CD4-positive, alpha-beta T cell treated with Interferon gamma for 1 hour (primary cell): ENCODE measurements at places on chromosomes 7 and 10.

DNA sequence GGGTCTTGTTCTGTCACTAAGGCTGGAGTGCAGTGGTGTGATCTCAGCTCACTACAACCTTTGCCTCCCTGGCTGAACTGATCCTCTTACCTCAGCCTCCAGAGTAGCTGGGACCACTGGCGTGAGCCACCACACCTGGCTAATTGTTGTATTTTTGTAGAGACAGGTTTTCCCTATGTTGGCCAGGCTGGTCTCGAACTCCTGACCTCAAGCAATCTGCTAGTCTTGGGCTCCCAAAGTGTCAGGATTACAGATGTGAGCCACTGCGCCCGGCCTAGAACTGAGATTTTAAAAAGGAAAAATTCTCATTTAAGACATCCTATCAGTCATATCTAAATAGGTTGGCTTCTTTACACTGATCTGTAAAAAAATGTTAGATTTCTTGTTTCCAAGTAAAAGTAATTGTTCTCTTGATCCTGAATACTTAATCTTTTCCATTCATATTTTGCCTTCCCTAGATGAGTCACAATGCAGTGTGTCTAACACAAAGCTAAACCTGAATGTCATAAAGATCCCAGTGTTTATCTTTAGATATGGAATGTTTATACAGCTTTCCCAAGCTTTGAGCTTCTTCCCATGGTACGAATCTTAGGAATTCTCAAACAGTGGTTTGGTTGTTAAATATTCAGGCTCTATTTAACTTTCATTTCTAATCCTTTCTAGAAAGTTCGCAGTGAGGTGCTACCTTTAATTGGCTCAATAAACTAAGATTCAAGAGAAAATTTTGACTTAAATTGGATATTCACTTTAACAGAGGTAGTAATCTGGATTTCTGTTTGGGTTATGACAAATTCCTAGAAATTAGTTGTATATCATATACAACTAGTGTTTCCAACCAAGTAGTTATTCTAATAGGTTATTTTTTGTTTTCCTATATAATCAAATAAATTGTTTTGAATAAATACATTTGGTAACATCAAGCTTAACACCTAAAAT is 12.1 kb upstream of the LAMB1 start:
- DNase-seq: no peak

GRCh38 chr7:90853205-90853604 is 257.1 kb downstream of the CDK14 start:
- no peak for DNase-seq

GRCh38 chr7:79489371-79489770 is 35.9 kb upstream of the MAGI2 start:
- DNase-seq: no peak

GRCh38 chr7:47317487-47317886 is 264.4 kb downstream of the TNS3 start:
- no peak for DNase-seq

DNA sequence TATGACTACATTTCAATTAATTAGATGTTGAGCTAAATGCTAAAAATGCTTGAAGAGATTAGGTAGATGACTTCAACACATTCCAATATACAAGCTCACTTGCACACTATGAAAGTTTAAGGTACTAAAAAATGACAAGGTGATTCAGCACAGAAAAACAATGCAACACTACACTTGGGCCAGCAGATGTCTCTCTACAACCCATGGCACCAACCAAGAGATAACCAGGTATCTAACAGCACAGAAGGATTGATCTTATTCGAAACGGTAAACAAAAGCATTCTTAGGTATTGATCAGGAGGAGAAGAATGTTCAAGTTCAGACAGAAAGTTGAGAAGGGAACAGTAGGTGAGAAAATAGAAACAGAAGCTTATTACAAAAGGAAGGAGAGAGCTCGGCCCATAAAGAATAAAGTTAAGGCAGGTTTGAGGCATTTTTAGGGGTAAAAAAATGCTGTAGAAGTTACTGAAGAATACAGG is 248.2 kb upstream of the KLF14 start:
- DNase-seq: peak; percentile 45

DNA sequence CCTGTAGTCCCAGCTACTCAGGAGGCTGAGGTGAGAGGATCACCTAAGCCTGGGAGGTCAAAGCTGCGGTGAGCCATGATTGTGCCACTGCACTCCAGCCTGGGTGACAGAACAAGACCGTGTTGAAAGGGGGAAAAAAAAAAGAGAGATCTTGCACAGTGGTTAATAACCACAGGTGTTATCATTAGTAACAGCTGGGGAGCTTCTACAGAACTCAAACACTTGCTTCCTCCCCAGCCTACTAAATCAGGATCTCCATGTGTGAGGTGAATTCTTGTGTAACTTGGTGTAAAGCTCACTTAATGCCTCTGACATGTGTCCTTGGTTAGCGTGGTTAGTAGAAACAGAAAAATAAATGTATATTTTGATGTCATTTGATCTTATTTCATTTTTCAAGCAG is 43.9 kb upstream of the BMS1 start:
- no peak for DNase-seq

GRCh38 chr7:23712368-23713284 is 2.6 kb downstream of the STK31 start:
- no peak for DNase-seq

GRCh38 chr10:80739963-80740715 is 202.4 kb downstream of the SH2D4B start:
- DNase-seq: no peak

DNA sequence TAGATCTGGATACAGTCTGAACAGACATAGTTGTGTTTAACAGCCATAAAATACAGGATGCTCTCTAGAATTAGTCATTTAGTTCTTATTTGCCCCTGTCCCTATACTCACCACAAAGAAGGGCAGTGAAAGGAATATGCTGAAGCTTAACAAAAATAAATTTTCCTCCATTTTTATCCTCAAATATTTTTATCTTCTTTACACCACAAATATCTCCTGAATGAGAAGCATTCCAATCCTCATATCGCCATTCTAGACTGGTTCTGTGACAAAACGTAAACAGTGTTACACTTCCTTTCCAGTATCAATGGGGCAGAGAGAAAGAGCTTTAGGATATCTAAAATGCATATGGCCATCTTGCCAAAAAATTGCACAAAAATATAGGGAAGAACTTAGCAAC is 1.6 kb downstream of the OR9A2 start:
- no peak for DNase-seq

- no peak for DNase-seq
Measured at GRCh38 chr7:29587195-29587808, 23.7 kb downstream of the PRR15 start.

DNA sequence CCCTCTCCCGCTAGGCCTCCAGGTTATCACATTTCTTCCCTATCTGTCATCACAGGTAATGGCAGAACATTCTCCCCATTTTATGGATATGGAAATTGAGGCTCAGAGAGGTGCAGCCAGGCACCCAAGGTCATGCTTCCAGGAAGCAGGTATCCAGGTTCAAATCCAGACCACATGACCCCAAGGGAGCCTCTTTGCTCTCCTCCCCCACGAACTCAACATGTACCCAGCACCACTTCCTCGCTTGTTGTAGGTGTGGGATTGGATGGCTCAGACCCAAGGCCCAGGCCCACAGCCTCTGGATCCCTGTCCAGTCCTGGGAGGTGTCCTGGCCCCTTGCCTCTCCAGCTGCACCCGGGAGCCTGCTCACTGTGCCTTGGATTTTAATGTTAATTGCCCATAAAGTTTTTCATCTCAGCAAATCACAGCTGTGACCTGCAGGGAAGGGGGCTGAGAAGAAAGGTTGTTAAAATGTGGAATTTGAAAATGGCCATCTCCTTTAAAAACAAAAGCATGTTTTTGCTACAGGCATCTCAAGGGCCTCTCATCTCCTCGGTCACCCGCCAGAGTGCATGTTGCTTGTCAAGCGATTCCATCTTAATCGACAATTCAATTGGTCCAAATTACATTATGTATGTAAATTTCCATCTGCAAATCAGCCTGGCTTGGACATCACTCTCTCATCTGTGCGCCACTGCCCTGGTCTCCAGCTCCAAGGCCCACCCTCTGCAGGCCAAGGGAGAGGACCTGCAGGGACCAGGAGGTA is 205.4 kb upstream of the ZMIZ1 start:
- DNase-seq: no peak

DNA sequence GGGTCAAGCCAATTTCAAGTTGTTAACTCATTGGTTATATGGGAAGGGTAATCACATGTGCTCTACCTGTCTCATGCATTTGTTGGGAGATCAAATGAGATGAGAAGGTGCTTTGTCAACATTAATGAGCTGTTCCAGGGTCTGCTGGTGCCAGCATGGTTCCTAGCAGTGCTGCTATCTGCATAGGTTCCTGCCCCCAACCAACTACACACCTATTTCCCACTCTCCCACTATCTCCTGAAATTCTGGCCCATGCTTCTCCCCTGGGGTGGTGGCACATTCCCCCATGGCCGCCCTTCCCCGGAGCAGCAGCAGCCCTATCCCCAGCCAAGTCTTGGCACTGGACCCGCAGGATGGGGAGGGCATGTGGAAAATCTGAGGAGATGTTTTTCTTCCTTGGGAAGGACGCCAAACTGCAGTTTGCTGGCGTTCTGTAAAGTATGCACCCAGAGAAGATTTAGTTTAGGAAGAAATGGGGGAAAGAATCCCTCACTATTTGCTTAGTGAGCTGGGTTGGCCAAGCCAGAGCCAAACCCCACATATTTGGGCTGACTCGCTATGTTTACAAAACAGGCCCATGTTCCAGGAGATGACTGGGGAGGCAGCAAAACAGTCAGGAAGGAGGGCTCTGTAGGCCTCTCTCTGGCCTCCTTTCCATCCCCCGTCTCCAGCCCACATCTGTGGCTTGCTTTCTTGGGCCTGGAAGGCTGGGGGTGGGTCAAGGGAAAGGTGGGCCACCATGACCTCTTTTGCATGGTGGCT is 42.5 kb downstream of the PPP1R3C start:
- DNase-seq: no peak

DNA sequence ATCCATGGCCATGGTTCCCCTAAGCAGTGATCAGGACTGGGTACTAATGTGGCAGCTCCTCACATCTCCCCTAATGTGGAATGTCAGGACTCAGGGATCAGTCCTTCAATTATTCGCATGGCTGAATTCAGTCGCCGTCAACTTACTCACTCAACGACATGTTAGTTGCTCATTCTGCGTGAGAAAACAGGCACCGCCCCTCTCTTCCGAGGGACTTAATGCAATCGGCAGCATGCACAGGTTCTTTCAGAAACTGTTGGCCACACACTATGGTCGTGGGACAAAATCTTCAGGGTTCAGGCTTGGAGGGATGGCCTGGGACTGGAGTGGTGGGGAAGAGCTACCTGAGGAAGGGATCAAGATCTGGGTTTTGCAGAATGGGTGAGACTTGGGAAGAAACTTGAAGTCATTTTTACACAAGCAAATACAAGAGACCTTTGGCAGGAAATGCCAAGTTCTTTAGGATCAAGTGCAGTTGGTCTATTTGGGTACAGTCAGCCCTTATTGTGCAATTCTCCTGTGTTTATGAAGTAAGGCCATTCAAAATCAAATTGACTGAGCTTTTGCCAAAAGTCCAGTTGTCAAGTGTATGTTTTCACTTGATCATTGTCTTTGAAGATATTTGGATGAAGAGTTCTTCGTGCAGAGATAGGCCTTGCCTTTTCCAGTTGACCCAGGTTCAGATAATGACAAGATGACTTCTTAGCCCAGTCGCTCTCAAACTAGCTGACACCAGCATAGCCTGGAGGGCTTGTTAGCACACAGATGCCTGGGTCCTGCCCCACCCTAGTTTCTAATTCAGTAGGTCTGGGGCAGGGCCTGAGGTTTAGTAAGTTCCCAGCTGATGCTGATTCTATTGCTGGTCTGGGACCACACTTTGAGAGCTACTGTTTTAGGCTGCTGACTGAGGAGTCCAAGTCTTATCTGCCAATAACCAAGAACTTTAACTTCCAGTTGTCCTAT is 48.5 kb downstream of the LRRC18 start:
- no peak for DNase-seq

GRCh38 chr7:74430961-74431466 is 22.7 kb upstream of the GTF2IRD1 start:
- no peak for DNase-seq

- no peak for DNase-seq
Measured at GRCh38 chr10:90227217-90227656, 525.8 kb downstream of the KIF20B start.

- no peak for DNase-seq
Measured at GRCh38 chr10:56991591-56992069, 630.6 kb upstream of the ZWINT start.

DNA sequence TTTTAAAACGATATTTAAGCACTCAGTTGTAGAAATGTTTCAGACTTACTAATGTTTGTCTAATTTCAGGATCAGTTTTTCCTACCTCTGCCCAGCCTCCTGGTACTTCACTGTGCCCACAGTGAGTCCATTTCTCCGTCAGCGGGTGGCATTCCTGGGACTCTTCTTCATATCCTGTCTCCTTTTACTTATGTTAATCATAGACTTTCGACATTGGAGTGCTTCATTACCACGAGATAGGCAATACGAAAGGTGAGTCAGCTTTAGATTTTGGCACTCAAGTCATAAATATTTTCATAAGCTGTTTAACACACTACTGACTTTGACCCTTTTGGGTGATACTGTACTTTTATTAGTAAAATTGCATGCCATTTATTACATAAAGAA is 2.1 kb downstream of the ENTPD7 start:
- no peak for DNase-seq

- no peak for DNase-seq
Measured at GRCh38 chr10:11789306-11789705, 33.9 kb upstream of the PROSER2 start.

DNA sequence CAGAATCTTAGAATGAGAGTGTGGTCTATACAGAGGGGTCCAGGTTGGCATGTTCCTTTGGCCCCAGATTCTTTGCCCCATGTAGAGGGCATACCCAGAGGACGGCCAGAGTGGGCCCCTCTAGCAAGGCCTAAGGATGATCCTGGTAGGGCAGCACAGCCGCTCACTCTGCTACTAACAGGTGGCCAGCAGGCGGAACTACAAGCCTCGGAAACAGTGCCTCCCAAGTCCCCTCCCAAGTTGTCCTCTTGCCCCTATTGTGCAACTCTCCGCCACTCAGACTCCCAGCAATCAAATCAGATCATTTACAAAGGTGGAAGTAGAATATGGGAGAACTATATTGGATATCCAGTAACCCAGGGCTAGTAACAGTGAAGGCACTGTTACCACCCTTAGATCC is 107.4 kb downstream of the STRA8 start:
- no peak for DNase-seq

DNA sequence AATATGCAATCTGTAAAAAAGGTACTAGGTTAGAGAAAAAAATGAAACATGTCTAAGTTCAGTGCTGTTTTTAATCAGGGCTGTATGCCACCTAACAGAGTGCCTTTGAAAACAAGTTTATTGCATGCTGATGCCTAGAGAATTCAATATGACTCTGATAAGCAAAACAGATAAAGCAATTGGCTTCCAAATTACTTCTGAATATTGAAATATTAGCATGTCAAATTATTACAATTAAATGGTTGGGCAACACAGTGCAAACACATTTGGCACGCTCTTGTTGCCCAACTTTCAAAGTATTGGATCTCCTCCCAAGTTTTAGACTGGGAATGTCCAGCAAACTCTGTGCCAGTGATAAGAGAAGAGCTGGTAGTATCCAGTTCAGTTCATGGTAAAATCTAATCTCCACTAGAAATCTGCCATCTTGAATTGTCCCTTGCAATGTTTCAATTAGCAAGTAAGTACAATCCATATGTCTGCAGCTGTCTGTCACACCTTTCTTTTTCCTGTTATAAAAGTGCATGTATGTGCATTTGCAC is 65.2 kb upstream of the FAM133B start:
- no peak for DNase-seq
